ENCODE measurements at places on chromosomes 5 and 9. TPM values are rescaled to one million over a fixed set of nuclear protein-coding genes. Genes with fewer than 3 reads are reported as not detected.

The RABL6 gene
- 108 TPM for total RNA-seq

The ENC1 gene
- total RNA-seq = 1.2 TPM

The SV2C gene
- total RNA-seq = 0.32 TPM

The TPPP gene
- total RNA-seq = 0.11 TPM

The DTWD2 gene
- total RNA-seq = 2.9 TPM

The PCDHB4 gene
- not detected for total RNA-seq

The BAAT gene
- not detected for total RNA-seq

The AFAP1L1 gene
- total RNA-seq = not detected

The TTC39B gene
- 8.9 TPM for total RNA-seq

The HSDL2 gene
- 20.4 TPM for total RNA-seq

The NSD1 gene
- total RNA-seq = 103 TPM

The LCN9 gene
- total RNA-seq = not detected

The LAMC3 gene
- total RNA-seq = not detected

The PTPRD gene
- 1.5 TPM for total RNA-seq

The DMRT2 gene
- total RNA-seq = 1.2 TPM

The ZBTB34 gene
- 6.7 TPM for total RNA-seq

DNA sequence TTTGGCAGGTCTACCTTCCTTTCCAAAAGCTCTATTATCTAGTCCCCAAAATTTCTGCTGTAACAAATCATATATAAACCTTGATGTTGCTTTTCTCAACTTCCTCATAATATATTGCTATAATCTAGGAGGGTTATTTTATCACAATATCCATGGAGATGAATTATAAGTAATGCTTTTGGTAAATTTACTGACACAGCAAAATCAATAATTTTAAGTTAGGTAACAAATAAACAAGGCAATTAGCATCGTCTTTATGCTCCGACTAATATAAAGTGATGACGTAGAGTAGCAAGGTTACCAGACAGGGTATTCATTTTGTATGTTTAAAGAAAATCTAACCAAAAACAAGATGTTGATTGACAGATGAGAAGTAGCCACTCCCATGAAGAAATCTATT lies 132.3 kb upstream of the ST8SIA4 start:
- no peak for DNase-seq

DNA sequence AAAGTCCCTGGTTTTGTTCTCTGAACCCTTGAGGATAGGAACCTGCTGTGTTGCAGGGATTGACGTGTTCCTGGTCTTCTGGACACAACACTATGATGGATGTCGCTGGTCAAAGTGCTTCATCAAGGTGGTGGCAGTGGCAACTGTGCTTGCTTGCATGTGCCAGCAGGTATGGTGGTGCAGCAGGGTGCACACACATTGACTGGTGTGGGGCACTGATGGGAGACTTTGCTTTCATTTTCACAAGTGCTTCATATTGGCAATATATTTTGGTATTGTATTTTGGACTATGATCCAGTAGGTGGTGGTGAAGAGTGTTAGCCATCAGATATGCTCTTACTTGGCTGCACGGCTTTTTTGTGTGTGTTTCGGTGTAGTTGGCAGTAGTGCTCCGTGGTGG lies 479.8 kb upstream of the CTNND2 start:
- no peak for DNase-seq

- DNase-seq = no peak
Observed at GRCh38 chr5:68330574-68330973, 115.0 kb downstream of the PIK3R1 start.

- DNase-seq = no peak
Observed at GRCh38 chr9:84781931-84782866, 112.7 kb downstream of the NTRK2 start.

- DNase-seq = no peak
Observed at GRCh38 chr5:119406551-119407110, 45.7 kb upstream of the HSD17B4 start.

DNA sequence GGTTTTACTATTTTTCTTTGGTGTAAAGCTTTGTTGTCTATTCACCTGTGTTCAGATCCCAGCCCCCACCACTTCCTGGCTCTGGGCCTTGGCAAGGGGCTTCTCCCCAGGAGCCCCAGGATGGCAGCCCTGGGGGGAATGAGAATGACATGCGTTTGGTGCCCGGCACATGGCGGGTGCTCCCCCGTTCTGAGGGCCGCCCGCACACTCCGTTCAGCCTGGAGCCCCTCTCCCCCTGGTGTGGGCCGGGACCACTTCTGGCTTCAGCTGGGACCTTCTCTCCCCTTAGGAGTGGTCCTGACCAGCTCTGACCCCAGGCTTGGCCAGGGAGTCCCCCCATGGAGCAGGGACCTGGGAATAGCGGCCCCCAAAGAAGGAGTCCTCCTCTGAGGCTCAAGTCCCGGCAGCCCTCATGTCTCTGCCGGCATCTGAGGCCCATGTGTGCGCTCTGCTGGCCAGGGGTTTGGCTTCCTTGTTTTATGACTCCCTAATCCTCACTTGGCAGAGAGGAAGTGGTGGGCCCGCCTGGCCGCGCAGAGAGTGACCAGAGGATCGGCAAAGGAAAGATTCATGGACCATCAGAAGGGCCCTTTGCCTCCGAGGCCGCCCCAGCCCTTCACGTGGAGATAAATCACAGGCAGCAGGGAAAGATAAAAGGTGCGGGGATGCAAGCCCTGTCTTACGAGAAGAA lies 57.0 kb upstream of the LMX1B start:
- no peak for DNase-seq

DNA sequence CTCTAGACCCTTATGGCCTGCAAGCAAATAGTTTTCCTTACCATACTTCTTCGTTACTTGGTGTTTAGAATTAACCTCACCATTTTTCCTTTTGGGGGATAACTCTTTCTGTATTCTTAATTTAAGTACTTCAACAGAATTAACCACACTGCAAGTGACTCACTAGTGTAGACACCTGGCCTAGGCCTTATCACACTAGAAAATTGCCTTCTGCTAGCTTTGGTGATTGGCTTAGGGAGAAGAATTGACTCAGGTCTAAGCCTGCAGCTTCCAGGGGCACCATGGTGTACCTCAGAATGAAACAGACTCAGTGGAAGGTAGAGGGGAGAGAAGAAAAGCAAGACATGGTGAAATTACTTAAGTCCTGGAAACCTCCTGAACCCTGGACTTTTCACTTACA lies 112.8 kb upstream of the HMHB1 start:
- no peak for DNase-seq

- DNase-seq = no peak
Observed at GRCh38 chr5:127210042-127210441, 80.6 kb upstream of the MEGF10 start.

GRCh38 chr9:91541734-91542133 lies 118.1 kb upstream of the NFIL3 start:
- DNase-seq = no peak

DNA sequence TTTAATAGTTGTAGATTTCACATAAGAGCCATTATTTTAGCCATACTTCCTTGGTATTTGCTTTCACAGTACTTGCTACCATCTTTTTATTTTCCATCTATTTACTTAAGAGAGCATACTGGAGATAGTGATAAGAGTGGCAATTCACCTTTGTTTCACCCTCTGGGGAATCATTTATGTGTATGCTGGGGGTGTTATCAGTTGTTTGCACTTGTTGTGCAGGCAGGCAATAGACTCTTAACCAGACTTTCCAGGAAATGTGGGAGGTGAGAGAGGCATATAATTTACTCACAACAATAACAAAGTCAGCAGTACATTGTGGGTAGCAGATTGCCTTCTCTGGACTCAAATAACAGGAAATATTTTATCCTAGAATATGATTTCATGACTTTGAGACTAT lies 1018.3 kb downstream of the CDH12 start:
- no peak for DNase-seq

- no peak for DNase-seq
Observed at GRCh38 chr5:61076626-61077025, 85.6 kb downstream of the SMIM15 start.

- no peak for DNase-seq
Observed at GRCh38 chr9:89417832-89418473, 80.0 kb downstream of the SEMA4D start.

DNA sequence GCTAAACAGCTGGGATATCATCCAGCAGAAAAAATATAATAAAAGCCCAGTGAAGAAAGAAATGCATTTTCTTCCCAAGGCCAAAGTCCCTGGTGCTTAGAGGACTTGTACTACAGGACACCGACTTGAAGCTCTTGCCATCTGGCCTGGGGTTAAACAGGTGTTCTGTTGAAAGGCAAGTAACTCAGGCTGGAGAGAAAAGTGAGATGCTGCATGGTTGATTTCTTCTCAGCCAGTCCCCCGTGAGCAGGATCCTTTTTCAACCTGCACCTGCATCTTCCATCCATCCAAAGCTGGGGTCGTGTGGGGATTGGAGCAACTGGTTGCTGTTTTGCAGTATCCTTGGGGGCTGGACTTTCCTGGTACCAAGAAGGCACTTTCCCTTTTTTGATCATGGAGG lies 146.1 kb upstream of the RPS23 start:
- no peak for DNase-seq

DNA sequence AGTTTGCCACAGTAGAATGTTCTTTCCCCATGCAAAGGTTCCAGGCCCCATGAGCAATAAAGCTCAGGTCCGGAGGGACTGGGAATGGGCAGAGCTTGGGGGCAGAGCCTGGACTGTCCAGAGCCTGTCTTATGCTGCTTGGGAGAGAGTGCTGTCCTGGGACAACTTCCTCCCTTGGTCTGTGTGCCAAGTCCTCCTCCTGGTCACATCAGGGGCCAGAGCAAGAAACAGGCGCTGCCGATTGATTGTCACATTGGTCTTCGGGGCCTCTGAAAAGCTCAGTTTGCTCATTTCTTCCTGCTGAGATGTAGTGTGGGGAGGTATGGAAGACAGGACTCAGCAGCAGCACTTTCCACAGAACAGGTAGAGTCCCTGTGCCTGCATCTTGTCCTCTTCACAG lies 54.0 kb upstream of the FCN1 start:
- DNase-seq = no peak

DNA sequence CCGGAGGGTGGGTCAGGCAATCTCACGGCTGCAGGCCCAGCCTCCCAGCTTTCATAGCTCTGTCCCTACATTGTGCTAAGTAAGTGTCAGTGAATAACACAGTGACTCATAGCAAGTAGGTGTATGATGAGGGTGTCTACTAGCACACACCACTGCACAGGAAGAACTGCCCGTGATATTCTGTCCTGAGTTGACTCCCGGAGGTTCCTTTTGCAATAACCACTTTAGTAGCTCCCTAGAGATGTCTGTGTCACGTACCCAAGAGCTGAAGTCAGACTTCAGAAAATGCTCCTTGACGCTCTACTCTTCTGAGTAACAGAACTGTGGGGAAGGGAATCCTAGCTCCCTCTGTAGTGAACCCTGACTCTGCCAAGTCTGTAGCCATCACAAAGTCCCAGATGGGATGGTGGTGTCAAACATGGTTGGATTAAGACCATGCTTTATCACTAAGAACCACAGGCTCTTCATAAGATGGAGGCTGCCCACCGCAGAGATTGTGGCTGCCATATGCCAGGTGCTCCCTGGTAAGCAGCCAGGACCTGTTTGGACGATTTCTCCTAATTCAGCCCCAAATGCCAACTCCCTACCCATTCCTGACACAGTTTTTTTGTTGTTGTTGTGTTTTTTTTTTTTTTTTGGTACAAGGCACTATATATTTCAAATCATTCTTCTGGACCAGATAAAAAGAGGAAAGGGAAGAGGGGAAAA lies 352.6 kb upstream of the PANK3 start:
- DNase-seq = no peak

- no peak for DNase-seq
Observed at GRCh38 chr9:76161541-76161940, 232.7 kb downstream of the RFK start.

DNA sequence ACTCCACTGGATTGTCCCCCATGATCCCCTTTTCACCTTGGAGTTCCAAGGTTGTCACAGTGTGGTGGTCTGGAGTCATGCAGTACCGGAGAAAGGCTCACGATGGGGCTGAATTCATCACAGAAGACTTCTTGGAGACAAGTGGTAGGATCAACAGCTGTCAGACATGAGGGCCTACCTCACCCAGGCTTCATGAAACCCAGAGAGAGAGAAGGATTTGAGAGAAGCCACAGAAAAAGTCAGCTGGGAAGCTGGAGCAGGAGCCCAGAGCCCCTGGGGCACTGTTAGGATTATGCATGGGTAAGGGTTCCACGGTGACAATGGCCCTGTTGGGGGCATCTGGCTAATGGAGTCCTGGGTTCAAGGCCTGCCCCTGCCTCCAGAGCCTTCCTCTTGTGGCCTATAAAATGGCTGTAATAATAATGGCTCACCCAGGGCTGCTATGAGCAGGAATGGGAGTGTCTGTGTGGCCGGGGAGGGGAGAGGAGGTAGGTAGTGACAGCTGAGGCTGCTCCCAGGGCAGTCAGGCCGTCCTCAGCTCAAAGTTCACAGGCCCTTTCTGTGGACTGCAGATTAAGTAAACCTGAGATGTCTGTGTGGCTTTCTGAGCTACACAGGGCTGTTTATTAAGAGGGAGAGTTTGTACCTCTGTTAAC lies 910 bp downstream of the TRIM14 start:
- DNase-seq = peak; percentile 33

DNA sequence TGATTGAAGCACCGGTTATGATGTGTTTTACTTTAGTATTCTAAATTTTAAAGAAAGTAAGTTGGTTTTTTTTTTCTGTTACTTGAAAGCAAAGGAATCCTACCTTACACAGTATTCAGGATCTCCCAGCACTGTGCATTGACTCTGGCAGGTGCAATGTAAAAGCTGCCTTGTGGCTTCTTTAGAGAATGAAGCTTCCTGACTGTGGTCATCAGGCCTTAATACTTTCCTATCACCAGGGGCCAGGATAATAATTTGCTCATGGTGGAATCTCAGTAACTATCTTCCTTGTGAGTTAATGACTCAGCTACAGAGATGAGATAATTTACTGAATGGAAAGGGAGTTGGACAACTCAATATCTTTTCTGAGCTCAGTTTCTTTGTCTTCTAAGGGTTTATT lies 435.5 kb upstream of the ZNF608 start:
- DNase-seq = no peak

- no peak for DNase-seq
Observed at GRCh38 chr9:1870915-1871314, 144.2 kb upstream of the SMARCA2 start.

DNA sequence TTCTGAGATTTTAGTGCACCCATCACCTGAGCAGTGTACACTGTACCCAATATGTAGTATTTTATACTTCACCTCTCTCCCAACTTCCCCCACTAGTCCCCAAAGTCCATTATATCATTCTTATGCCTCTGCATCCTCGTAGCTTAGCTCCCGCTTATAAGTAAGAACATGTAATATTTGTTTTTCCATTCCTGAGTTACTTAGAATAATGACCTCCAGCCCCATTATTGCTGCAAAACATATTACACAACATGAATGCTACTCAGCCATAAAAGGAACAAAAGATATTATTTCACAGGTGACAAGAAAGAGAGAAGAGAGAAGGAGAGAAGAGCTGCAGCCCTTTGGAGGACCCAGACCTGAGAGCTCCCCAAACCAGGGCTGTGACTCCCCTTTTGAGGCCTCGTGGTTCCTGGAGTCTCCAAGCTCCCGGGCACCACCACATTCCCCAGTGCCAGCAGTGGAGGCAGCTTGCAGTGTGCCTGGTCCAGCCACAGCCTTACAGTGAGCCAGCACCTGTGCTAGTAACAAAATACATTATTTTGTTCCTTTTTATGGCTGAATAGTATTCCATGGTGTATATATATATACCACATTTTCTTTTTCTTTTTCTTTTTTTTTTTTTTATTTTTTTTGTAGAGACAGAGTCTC lies 194.5 kb upstream of the DAB2 start:
- DNase-seq = no peak

GRCh38 chr5:58314356-58315210 lies 145.3 kb downstream of the PLK2 start:
- no peak for DNase-seq

Data from activated T-helper 2 cell treated with anti-CD3 and anti-CD28 coated beads, Interferon-gamma antibody, Interleukin-2, Interleukin-4, amounts not matched to agents 10 μg/mL and 5 μg/mL and 100 μg/mL, durations not matched to agents 14 hours and 24 hours and 36 hours (primary cell).